ENCODE measurements at places on chromosomes 12 and 14.

DNA sequence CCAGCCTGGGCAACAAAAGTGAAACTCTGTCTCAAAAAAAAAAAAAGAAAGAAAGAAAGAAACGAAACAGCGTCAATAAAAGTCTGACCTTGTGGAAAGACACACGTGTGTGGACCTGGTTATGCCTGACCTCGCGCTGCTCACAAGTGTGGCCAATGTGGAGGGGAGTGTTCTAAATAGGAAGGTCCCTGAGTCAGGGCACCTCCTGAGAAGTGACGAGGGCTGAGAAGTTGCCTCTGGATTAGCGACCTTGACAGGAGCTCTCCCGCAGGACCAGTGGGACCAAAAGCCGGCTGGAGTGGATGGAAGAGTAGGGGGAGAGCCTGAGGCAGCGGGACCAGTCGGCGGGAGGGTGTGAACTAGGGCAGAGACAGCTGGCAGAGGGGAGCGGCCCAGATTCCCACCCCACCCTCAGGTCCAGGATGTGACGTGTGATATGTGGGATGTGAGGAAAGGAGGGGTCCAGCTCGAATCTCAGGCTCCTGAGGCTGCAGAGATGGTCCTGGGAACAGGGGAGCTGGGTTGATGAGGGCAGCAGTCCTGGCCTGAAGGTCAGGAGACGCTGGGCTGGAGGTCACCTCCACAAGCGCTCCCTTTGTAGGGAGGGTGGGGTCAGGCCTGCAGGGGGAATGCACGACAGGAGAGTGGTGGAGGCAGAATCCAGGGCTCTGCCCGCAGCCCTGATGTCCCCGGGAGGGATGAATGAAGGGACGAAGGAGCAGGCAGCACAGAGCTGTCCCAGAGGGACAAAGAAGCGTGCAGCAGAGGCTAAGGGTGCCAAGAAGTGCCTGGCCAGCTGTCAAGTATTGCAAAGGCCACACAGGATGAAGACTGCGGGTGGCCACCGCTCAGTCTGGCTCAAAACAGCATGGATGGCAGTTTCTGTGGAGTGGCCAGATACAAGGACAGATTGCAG, 24.8 kb upstream of the GPR68 start:
- DNase-seq, result no peak

- DNase-seq, result no peak
Observed at GRCh38 chr12:59322473-59322872, 273.4 kb upstream of the SLC16A7 start.

- no peak for DNase-seq
Observed at GRCh38 chr12:101045486-101046464, 164.3 kb downstream of the SLC5A8 start.

DNA sequence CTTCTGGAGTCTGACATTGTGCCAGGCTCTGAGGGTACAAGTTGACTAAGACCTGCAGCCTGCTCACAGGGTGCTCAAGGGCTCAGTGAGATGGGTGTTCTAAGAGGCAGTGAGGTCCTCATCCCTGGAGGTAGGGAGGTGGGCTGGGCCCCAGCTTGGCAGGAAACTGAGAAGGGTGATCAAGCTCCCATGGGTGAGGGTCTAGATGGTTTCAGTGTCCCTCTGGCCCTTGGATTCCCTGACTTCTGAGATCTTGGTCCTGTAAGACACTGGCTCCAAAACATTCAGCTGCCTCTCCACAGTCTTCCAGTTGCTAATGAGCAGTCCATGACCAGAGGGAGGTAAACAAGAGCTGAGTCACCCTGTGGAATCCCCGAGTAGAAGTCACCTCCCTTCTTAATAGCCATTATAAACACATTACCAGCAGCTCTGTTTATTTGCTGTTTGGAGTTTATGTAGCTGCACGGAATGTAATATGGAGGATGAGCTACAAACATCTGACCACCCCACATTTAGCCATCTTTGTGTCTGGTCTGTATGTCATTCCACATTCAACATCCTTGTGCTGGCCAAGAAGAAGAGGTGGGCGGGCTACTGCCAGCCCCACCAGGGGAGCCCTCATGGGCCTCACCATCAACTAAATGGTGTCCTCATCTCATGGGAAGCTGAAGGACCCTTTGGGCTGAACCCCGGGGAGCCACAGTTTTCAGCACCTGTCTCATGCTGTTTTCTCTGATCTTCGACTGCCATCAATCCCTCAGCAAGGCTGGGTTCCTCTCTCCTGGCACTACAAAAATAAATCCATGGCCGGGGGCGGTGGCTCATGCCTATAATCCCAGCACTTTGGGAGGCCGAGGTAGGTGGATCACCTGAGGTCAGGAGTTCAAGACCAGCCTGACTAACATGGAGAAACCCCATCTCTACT, 37.2 kb upstream of the BDKRB2 start:
- DNase-seq, result no peak

DNA sequence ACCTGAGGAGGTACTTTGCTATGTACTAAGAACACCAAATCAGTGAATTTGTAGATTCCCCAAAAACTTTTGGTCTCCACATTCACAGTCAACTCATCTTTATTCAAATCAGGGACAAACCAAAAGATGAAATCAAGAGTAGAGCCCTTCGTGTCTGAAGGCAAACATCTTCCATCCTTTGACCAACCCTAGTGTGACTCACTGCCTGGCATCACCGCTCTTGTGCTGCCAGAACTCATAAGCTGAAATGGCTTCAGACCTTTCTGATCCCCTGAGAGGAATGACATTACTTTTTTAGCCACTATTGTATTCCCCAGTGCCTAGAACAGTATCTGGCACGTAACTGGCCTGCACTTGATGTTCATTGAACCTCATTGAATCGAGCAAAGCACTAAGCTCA, 50.1 kb downstream of the GOLGA5 start:
- DNase-seq, result no peak

DNA sequence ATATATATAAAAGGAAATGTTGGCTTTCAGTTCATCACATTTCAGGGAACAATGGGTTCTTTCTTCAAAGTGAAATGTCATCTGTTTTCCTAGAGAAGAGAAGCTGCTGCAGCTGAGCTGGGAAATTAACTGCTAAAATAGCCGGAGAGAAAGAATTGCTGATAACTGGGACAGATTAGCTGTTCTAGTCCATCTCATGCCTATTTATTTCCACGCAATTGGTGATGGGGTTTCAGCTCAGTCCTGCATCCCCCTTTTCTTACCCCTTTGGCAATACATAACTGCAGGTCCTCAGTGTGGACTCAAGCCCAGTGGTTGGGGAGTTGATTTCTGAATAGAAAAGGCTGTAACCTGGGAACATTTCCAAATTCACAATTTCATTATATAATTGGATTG, 436.9 kb upstream of the TMEM132C start:
- no peak for DNase-seq

GRCh38 chr12:549476-550082, 89.8 kb downstream of the B4GALNT3 start:
- no peak for DNase-seq

DNA sequence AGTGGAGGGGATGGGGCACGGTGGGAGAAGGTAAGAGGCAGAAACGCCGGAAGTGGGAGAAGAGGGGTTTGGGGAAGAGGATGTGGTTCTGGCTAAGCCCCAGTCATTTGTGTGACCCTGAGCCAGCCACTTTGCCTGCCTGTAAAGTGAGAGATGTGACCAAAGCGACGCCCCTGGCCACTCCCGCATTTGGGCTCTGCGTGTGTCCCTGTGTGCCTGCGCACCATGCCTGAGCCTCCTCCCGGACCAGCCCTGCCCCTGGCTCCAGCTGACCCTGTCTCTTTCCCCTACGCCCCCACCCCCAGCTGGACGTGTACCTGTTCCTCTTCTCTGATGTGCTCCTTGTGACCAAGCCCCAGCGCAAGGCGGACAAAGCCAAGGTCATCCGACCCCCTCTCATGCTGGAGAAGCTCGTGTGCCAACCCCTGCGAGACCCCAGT, 8.0 kb downstream of the PLEKHG6 start:
- DNase-seq, result no peak

- DNase-seq, result no peak
Observed at GRCh38 chr14:61264010-61264571, 17.0 kb downstream of the TMEM30B start.

- DNase-seq, result no peak
Observed at GRCh38 chr14:104542871-104543830, 36.4 kb upstream of the C14orf180 start.

GRCh38 chr12:93568091-93568490, 4.4 kb upstream of the SOCS2 start:
- DNase-seq, result no peak

GRCh38 chr14:34999500-34999899, 16.7 kb downstream of the SRP54 start:
- no peak for DNase-seq

GRCh38 chr14:26132061-26132645, 465.7 kb downstream of the NOVA1 start:
- DNase-seq, result no peak

GRCh38 chr12:32080435-32080834, 26.2 kb upstream of the BICD1 start:
- no peak for DNase-seq

GRCh38 chr14:55614304-55614703, 34.3 kb downstream of the KTN1 start:
- DNase-seq, result no peak

GRCh38 chr12:30823156-30823699, 68.5 kb upstream of the CAPRIN2 start:
- peak; percentile 22 for DNase-seq

DNA sequence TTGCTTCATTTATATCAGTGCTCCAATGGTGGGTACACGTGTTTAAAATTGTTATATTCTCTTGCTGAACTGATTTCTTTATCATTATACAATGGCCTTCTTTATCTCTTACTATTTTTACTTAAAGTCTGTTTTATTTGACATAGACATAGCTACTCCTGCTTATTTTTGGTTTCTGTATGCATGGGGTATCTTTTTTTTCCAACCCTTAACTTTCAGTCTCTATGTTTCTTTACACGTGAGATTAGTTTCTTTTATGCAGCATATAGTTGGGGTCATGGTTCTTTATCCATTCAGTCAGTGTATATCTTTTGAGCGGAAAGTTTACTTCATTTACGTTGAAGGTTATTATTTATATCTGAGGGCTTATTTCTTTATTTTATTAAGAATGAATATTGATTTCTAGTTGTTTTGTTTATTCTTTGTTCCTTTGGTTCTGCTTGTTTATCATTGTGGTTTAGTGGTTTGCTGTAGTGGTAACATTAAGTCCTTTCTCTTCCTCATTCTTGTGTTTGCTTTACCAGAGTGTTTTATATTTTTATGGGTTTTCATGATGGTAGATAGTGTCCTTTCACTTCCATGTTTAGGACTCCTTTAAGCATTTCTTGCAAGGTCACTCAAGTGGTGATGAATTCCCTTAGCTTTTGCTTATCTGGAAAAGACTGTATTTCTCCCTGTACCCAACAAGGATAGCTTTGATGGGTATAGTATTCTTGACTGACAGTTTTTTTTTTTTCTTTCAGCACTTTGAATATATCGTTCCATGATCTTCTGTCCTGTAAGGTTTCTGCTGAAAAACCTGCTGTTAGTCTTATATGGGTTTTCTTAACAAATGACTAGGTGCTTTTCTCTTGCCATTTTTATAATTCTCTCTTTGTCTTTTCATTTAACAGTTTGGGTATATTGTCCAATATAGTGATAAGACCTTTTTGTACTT, 38.3 kb upstream of the FAR2 start:
- DNase-seq, result no peak

DNA sequence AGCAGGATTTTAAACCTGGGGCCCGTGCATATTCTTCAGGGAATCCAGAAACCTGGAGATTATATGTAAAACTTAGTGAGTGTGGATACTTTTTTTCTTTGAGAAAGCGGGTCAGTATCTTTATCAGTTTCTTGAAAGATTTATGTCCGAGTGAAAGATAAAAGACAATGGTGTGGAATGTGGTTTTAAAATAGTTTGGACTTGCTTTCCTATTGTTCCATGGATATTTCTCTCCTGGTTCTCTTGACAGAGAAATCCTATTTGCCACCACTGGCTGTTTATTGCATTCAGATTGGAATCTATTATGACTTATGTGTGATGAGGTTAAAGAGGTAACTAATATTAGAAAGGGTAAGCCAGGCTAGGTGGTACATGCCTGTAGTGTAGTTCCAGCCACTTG, 27.4 kb downstream of the KTN1 start:
- DNase-seq, result no peak

- DNase-seq, result no peak
Observed at GRCh38 chr14:105092171-105093037, 27.2 kb upstream of the GPR132 start.

GRCh38 chr14:36582874-36583241, 444 bp upstream of the NKX2-8 start:
- DNase-seq, result no peak

DNA sequence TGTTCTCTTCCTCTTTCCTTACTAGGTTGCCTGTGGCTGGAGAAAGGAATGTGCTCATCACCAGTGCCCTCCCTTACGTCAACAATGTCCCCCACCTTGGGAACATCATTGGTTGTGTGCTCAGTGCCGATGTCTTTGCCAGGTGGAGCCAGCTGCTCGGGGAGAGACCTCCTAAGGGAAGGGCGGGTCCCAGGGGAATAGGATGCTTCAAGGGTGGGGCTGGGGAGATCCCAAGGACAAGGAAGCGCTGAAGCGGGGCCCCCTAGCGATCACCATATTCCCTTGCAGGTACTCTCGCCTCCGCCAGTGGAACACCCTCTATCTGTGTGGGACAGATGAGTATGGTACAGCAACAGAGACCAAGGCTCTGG, 10.2 kb downstream of the MARS1 start:
- DNase-seq, result no peak

- DNase-seq, result no peak
Observed at GRCh38 chr12:31235868-31236395, 90.0 kb downstream of the SINHCAF start.

GRCh38 chr12:119096429-119097202, 82.1 kb upstream of the HSPB8 start:
- DNase-seq, result no peak

DNA sequence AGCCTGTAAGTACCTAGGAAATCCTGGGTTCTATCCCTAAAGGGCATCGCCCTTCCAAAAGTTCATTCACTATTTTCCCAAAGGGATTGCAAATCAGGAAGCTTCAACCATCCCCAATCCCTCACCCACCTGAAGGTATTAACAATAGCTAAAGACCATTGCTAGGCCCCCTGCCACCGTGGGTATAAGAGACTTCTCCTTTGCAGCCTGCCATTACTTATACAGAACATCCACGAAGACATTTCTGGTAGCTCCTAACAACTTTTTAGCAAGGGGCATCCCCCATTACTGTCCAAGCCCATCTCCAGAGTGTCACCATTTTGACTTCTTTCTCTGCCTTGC, 384 bp upstream of the SMUG1 start:
- no peak for DNase-seq

- DNase-seq, result no peak
Observed at GRCh38 chr12:101696251-101697196, 916 bp upstream of the CHPT1 start.

Measured in stimulated activated CD4-positive, alpha-beta T cell treated with anti-CD3 and anti-CD28 coated beads, Interleukin-12 subunit alpha, Interleukin-12 subunit beta, amount 100 ng/mL, for 24 hours (primary cell).